ENCODE measurements at places on chromosomes 5 and 9.
A peak's percentile ranks its signal among the peaks of the same experiment; 100 is the strongest.

DNA sequence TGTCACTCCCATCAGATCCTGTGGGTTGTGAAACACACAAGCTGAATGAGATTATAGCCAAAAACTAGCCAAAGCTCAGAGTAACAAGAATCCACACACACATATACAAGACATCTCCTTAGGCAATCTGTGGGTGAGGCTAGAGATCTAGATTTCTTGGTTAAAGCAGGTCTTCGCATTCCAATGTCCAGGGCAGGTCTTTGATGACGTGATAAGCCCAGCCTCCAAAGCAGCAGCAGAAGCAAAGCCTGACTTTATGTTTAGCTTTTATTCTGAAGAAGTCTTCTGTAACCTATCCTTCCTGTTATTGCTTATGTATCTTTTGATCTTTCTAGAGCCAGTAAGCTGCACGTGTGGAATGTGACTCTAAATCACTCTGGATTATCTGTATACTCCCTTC lies 199.1 kb upstream of the SLC30A5 start:
- DNase-seq, result no peak

GRCh38 chr5:171450423-171451331 lies 31.2 kb downstream of the FGF18 start:
- no peak for DNase-seq

GRCh38 chr5:122469384-122469919 lies 157.4 kb downstream of the SNCAIP start:
- DNase-seq, result no peak

GRCh38 chr9:115540091-115540490 lies 422.1 kb upstream of the TNC start:
- no peak for DNase-seq

DNA sequence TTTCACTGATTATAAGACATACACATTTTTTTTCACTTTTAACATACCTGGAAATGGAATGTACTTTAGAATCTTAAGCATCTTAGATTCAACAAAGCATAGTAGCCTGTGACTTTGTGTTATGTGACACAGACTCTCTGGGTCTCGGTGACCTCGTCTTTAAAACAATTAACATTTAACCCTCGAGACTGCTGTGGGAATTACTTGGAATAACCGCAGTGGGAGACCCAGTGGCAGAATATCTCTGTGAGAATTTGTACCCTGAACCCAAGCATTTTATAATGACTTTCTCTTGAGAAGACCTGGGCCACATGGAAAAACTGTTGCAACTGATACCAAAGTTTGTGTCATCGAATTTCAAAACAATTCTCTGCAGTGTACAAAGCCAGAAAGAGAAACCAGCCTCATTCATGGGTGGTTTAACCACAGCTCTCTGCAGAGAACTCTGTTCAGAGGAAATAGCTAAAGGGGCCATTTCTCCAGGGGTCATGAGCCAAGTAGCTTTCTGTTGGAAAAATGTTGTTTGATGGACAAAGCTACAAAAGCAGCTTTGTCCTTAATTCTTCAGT lies 10.0 kb upstream of the RETREG1 start:
- DNase-seq, result no peak

- DNase-seq, result no peak
Observed at GRCh38 chr5:50699737-50700136, 33.3 kb downstream of the PARP8 start.

- DNase-seq, result no peak
Observed at GRCh38 chr9:35669331-35670145, 4.2 kb upstream of the CA9 start.

DNA sequence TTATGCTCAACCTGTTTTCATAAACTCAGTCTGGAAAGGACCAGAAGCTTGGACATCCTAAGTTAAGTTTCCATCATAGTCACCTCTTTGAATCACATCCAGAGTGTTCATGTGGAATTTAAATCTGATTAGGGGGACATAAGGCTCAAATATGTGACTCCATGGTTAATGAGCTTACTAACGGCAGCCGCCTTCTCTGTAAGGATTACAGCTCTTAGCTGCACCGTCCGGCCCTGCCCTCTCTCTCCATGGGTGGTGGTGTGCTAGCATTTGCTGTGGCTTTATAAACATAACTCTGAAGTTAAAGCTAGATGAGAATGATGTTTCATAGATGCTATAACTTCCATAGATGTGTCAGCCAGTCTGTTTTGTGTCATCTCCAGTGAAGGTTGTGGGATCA lies 156.5 kb downstream of the TRIO start:
- no peak for DNase-seq

DNA sequence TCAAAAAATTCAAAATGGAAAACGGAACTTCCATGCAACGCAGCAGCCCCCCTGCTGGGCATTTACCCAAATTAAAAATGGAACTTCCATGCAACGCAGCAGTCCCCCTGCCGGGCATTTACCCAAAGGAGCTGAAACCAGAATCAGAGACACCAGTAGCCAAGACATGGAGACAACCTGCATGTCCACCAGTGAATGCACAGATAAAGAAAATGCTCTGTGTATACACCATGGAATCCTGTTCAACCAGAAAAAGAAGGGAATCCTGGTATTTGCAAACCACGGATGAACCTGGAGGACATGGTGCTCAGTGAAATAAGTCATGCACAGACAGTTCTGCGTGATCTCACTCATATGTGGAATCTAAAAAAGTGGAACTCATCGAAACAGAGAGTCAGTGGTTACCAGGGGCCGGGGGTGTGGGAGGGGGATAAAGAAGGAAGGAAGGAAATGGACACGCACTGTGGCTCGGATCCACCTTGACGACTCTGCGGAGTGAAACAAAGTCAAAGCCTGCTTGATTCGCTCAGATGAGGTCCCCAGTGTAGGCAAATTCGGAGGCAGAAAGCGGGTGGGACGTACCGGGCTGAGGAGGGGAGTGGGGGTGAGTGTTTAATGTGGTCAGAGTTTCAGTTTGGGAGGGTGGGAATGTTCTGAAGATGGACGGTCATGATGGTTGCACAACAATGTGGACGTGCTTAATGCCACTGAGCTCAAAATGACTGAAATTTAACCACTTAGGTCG lies 40.2 kb upstream of the EXOC3 start:
- DNase-seq, result peak; percentile 72

- no peak for DNase-seq
Observed at GRCh38 chr5:160961761-160962160, 109.8 kb upstream of the ATP10B start.

- no peak for DNase-seq
Observed at GRCh38 chr5:179840766-179841165, 17.9 kb downstream of the MRNIP start.
